Heart left ventricle (tissue), 16 donors: ENCODE measurements at places on chromosomes 2 and 18. TPM values are rescaled to one million over a fixed set of nuclear protein-coding genes. Genes with fewer than 3 reads are reported as not detected.

The SERPINB4 gene
- not detected for polyA plus RNA-seq

The DES gene
- 15,024 TPM for polyA plus RNA-seq

The GALR1 gene
- polyA plus RNA-seq: under 0.01 TPM

The HRH4 gene
- polyA plus RNA-seq: not detected

The UGP2 gene
- 206 TPM for polyA plus RNA-seq

The LOXHD1 gene
- polyA plus RNA-seq: 0.72 TPM

The L3MBTL4 gene
- 0.79 TPM for polyA plus RNA-seq

The CCDC74A gene
- 1.0 TPM for polyA plus RNA-seq

The NEB gene
- 0.43 TPM for polyA plus RNA-seq

The DOK6 gene
- polyA plus RNA-seq: 1.8 TPM

The VWC2L gene
- not detected for polyA plus RNA-seq

The PID1 gene
- 2.1 TPM for polyA plus RNA-seq
